ENCODE measurements at places on chromosomes 12 and 14.

DNA sequence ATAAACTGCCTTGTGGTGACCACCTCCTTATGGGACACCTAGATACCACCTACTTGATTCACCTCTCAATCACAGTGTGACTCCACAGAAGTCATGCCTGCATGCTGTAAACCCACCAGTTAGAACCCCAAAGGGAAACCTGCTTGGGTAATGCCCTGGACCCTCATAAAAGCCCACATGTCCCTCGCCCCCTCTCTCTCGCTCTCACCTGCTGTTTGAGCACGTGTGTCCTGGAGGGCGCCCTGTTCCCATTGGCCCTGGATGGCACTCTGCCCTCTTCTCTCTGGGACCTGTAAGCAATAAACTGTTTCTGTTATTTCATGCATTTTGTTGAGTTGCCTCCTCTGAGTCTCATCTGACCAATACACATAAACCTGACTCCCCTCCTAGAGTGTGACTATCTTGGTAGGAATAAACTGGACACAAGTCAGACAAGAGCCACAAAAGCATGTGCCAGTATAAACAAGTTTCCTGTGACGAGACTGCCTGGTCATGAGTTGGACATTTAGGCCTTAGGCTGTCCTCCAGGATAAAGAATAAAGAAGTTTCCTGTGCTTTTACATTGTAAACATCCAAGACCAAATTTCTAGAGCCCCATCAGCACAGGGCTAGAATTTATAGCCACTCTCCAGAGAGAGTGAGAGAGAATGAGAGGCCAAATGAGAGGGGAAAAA lies 8.6 kb downstream of the IFI27L2 start:
- DNase-seq = no peak

GRCh38 chr12:61646639-61647038 lies 613.6 kb upstream of the USP15 start:
- DNase-seq = no peak

GRCh38 chr14:79496701-79497100 lies 714.6 kb downstream of the DIO2 start:
- DNase-seq = no peak

DNA sequence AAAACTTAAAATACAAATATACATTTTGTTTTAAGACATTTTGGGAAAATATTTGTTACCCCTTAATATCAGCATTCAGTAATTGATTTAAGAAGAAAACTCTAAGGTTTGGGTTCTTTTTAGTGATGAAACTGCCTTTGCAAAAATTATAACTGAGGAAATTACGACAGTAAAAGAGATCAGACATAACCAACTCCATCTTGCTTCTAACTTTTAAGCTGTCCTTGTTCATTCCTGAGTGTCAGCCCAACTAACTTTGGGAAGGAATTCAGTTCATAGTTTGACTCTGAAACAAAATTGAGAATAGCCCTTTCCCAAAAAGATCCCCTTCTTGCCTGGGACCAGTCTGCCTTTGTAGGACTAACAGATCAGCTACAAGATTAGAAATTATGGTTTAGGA lies 93.0 kb downstream of the TMTC1 start:
- no peak for DNase-seq

DNA sequence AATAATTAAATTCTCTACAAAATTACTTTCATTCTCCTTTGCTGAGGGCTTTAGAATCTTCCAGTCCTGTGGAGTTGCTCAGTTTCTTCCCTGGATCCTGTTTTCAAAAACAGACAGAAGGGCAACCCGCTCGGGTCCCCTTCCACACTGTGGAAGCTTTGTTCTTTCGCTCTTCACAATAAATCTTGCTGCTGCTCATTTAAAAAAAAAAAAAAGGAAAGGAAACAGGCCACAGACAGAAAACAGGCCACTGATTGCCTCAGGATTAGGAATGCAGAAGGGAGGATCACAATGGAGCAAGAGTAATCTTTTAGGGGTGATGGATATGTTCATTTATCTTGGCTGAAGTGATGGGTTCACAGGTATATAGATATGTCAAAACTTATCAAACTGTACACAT lies 29.5 kb upstream of the HIGD1C start:
- no peak for DNase-seq

DNA sequence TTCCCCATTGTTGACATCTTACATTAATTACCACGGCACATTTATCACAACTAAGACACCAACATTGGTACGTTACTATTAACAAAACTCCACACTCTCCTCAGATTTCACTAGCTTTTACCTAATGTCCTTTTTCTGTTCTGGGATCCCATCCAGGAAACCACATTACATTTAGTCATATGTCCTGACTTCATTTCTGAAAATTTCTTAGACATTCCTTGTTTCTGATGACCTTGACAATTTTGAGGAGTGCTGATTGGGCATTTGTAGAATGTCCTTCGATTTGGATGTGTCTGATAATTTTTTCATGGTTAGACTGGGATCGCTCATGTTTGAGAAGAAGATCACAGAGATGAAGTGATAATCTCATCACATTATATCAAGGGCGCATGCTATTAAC lies 34.6 kb upstream of the ACSM4 start:
- DNase-seq = no peak

DNA sequence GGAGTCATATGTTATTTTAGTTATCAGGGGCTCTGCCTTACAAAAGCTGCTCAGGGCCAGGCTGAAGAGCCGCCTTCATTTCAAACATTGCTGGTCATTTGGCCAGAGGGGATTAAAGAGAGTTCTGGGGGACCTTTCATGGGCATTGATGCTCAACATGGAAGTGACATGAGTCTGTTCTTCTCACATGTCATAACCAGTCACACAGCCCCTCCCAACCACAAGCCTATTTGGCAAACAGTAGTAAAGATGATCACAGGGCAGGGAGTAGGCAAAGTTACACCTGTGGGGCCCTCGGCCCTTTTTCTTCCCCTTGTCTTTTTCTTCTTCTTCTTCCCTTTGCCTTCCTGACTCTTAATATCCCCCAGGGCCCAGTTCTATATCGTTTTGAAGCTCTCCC lies 33.3 kb downstream of the CFAP54 start:
- no peak for DNase-seq

DNA sequence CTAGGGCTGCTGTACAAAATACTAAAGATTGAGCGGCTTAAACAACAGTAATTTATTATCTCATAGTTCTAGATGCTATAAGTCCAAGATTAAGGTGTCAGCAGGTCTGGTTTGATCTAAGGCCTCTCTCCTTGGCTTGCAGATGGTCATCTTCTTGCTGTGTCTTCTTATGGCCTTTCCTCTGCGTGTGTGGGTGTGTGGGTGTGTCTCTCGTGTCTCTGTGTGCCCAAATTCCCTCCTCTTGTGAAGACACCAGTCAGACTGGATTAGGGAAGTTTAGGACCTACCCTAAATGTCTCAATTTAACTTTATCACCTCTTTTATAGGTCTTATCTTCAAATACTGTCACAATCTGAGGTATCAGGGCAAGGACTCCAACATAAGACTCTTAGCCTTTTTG lies 28.3 kb downstream of the DDHD1 start:
- DNase-seq = no peak

- DNase-seq = peak; percentile 38
These were observed 663 bp downstream of the NCKAP5L start for GRCh38 chr12:49827401-49828099.

DNA sequence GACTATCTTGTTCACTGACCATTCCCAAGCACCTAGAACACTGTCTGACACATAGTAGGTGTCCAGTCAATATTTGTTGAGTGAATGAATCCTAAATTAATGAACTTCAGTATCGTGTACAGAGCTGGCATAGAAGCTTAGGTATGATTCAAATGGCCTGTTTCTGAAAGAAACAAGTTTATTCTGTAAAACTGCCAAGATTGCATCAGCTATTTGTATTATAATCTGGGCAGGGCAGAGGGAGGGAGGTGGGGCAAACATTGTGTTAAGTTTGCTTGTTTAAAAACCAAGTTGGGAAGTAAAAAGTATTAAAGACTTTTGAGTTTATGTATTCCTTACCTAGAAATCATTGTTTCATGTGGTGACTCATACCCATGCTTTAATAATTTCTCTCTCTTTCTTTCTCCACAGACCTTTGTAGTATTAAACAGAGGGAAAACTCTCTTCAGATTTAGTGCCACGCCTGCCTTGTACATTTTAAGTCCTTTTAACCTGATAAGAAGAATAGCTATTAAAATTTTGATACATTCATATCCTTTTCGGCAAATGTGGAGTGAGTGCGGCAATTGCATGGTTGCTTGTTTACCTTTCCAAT lies 92.8 kb downstream of the SCN8A start:
- no peak for DNase-seq

DNA sequence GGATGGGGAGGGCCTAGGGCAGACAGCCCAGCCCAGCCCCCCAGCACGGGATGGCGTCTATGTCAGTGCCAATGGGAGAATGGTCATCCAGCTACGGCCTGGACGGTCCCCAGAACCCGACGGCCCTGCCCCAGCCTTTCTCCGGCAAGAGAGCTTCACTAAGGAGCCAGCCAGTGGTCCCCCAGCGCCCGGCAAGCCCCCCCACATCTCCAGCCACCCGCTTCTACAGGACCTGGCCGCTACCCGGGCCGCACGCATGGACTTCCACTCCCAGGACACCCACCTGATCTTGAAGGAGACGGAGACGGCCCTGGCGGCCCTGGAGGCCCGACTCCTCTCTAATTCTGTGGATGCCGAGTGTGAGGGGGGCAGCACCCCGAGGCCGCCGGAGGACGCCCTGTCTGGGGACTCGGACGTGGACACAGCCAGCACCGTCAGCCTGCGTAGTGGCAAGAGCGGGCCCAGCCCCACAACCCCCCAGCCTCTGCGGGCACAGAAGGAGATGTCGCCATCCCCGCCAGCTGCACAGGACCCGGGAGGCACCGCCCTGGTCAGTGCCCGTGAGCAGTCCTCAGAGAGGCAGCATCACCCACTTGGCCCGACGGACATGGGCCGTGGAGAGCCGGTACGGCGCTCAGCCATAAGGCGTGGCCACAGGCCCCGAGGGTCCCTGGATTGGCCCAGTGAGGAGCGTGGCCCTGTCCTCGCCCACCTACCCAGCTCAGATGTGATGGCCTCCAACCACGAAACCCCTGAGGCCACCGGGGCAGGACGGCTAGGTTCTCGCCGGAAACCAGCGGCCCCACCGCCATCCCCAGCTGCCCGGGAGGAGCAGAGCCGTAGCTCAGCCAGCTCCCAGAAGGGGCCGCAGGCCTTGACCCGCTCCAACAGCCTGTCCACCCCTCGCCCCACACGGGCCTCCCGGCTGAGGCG lies 21.9 kb downstream of the CEP170B start:
- no peak for DNase-seq

DNA sequence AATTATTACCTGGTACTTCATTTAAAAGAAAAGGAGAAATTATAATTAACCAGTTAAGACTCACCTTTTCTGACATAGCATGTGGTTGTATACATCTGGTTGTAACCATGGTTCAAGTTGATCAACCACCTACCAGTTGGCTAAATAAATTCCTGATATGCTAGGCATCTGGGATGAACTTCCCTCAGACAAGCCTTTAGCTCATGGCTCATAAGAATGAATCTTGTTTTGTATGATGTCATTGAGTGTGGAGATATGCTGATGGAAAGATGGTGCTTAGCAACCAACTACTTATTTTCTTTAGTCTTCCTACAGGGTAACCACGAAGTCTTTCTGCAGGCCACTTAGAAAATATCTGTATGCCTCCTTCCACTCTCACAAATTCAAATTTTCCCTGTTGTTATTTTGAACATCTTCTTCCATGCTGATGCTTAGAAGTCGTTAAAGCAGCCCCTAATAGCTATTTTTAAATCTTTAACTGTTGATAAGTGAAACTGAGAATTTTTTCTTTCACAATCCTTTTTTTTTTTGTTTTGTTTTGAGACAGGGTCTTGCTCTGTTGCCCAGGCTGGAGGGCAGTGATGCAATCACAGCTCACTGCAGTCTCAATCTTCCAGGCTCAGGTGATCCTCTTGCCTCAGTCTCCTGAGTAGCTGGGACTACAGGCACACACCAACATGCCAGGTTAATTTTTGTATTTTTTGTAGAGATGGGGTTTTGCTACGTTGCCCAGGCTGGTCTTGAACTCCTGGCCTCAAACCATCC lies 51.9 kb upstream of the PTHLH start:
- DNase-seq = no peak

GRCh38 chr12:80188576-80188975 lies 89.2 kb downstream of the OTOGL start:
- DNase-seq = no peak

DNA sequence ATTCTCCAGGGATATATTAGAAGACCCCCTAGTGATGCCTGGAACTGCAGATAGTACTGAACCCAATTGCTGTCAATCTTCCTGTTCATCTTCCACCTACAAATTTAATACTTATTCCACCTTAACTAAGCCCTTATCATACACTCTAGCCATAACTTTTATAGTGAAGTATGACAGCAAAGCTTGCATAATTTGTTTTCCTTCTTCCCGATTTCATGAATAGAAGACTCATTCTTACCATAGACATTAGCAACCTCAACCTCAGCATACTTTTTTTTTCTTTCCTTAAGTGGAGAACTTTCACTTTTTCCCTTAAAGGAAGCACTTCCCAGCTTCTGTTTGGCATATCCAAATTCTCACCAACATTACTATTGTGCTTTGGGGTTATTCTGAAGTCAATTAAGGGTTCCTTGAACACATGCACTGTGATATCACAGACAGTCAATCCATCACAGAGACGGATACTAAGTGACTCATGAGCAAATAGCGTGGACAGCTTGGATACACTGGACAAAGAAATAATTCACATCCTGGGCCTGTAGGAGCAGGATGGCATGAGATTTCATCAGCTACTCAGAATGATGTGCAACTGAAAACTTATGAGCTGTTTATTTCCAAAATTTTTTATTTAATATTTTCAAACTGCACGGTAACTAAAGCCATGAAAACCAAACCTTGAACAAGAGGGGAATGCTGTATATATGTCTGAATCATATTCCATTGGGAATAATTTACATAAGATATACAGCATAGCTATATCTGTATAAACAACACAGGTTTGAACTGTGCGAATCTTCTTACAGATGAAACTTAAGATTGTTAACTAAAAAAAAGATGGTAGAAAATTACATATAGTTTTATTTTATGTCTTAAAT lies 63.9 kb downstream of the SYT1 start:
- DNase-seq = no peak

DNA sequence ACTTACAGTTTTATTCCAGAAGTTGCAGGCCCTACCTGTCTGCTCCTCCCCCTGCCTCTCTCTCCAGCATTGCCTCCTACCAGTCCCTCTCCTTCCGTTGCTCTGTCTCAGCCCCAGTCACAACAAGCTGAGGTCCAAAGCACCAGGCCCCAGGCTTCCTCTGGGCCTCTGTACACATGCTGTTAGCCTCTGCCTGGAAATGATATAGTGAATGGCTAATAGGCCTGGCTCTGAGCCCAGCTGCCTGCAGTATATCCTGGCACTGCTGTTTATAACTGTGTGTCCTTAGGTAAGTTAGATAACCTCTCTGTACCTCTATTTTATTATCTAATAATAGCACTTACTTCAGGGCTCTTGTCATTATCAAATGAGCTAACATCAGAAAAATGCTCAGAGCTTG lies 114.9 kb upstream of the PWP1 start:
- no peak for DNase-seq

- DNase-seq = no peak
These were observed 88.4 kb downstream of the PCNX1 start for GRCh38 chr14:70995671-70996070.

All from Kasumi-1 (cell line).